ENCODE measurements at places on chromosomes 3 and 15.

DNA sequence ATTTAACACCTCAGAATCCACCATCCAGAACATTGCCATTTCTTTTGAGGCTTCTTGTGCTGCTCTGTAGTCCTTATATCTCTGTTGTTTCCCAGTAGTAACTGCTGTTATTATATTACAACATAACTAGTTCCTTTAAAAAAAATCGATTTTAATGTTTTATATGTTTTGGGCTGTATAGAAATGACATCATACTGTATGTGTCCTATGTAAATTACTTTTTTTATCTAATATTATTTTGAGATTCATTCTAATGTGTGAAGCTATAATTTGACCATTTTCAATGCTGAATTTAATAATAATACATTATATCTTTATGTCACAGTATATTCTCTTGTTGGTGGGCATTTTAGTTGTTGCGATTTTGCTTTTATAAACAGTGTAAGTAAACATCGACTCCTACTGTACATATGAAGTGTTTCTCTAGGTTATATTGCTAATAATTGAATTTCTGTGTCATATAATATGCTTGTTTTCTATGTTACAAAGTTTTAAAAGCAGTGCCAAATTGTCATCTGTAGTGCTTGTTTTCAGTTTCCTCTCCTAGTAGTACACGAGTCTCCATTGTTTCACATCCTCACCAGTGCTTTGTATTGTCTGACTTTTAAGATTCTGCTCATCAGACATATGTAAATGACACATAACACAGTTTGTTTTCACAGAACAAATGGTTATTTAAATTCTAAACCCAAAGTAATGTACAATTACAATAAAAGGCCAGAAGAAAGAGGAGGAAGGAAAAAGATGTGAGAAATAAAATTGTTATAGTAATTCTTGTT, 172.0 kb upstream of the LRRFIP2 start:
- DNase-seq, result no peak

GRCh38 chr3:67291287-67292252, 293.5 kb downstream of the KBTBD8 start:
- DNase-seq, result no peak

DNA sequence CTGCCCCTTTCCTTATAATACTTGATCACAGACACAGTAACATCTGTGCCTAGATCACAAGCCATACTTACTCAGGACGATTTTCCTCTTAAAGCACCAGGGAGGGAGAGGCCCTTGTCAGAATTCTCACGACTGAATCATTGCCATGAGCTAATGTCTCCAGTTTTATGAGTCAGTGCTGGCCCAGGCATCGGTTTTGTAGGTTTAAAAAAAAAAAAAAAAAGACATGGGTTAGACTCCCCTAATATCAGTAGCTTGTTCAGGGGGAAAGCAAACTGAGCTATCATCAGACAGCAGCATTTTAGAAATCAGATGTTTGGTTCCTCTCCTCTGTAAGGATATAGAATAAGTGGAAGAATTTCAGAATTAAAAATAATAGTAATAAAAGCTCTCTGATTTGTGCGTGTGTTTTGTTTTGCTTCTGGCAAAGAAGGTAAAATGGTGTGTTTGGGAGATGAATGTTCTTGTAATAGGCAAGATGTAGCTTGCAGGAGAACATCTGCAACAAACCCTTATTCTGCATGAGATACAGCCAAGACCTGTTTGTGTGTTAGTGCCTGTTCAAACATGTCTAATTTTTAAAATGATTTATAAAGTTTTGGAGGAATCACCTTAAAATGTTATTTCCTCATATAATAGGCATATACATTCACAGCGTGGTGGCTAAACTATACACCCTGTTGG, 193.6 kb downstream of the TP63 start:
- no peak for DNase-seq

DNA sequence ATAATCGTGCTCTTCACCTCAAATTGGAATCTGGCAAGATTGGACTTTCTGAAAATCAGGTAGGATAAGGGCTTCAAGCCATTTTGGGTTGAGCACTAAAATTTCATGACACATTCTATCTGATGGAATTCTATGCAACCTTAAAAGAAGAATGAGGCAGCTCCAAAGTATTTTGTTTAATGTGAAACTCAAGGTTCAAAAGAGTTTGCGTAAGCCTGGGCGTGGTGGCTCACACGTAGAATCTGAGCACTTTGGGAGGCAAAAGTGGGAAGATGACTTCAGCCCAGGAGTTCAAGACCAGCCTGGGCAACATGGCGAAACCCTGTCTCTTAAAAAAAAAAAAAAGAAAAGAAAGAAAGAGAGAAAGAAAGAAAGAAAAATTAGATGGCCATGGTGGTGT, 3.6 kb upstream of the PLA1A start:
- DNase-seq, result no peak

GRCh38 chr3:39383881-39384664, 903 bp downstream of the SLC25A38 start:
- peak; percentile 97 for DNase-seq

DNA sequence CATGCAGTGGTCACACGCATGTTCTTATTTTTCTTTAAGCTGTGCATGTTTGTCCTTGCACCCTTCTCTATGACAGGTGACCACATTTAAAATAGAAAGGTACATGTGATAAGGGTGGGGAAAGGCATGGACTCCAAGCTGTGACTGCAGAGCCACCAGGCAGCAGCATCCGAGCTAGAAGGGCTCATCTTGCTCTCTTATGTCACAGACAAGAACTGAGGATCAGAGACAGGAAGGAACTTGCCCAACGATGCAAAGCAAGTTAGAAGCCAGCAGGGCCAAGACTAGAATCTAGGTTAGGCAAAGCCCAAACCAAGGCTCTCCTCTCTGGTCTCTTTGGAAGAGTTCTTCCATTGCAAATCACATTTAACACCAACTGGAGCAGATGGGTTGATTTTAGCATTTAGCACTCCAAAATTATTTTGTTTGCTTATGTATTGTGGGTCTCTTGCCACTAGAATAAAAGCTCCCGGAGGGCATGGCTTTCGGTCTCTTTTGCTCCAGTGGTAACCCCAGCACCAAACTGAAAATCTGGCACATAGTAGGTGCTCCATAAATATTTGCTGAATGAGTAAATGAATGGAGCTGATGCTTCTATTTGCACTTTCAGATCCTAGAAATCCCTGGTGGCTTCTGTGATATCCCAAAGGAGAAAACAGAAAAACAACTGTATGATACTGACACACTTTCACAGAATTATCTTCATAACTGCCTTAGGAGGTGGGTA, 84.3 kb downstream of the IQSEC1 start:
- DNase-seq, result no peak

- peak; percentile 66 for DNase-seq
Observed at GRCh38 chr3:38649500-38650247, at the start of gene SCN5A. Gene SCN5A (minus strand): TSS chr3:38649687. CDS start chr3:38633307, 16,380 bp downstream.

- no peak for DNase-seq
Observed at GRCh38 chr15:91678003-91678402, 175.5 kb upstream of the SLCO3A1 start.

- DNase-seq, result no peak
Observed at GRCh38 chr15:58604455-58604923, 145.0 kb downstream of the ADAM10 start.

- no peak for DNase-seq
Observed at GRCh38 chr3:111681661-111682426, 86.7 kb upstream of the ZBED2 start.

DNA sequence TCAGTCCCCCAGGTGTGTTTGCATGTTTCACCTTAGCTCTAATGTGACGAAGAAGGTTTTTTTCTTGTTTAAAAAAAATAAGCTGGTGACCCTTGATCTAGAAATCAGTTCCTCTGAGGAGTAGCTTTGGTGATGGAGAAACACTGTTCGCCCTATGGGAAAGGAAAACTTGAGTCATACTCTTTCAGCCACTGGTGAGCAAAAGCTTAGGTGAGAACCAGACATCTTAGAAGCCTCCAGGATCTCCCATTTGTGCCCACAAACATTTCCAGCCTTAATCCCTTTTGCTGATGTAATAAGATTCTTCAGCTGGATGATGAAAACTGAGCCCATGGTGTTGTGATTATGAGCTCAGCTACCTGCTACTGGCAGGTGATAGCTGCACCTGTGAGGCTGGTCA, 37.8 kb downstream of the SLC27A2 start:
- DNase-seq, result no peak

DNA sequence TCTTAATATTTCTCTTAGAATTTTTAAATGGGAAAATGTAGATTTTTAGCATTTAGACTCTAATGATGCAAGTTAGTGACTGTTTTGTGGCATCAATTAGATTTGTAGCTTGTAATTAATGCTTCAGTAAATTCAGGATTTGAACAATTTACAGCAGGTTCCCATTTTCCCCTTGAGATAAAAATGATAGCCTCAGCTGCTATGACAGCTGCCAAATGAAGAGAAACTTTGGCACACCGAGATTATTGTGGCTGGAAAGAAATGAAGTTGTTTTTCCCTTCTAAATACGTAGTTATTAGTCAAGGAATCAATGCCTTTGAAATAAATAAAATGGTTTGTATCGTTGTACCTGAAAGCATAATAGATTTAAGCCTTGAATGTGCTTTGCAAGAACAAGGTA, 206.4 kb upstream of the P2RY1 start:
- no peak for DNase-seq

GRCh38 chr15:66232267-66232625, 21.3 kb downstream of the MEGF11 start:
- no peak for DNase-seq

DNA sequence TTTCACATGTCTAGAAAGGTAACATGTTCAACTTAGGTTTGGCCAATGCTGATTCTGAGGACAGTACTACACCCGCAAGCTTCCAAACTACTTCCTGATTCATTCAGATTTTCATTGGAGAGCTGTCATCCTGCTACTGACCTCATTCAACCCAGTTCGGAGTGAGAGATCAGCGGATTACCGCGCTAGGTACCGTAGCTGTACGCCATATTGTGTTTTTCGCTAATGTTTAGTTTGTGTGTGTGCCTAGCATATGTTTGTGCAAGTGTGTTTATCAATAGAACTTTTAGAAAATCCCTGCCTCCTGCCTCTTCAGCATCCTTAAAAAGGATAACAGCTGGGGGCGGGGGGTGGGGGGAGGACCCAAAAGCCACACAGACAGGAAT, 1.1 kb downstream of the ZBTB20 start:
- DNase-seq, result peak; percentile 43

DNA sequence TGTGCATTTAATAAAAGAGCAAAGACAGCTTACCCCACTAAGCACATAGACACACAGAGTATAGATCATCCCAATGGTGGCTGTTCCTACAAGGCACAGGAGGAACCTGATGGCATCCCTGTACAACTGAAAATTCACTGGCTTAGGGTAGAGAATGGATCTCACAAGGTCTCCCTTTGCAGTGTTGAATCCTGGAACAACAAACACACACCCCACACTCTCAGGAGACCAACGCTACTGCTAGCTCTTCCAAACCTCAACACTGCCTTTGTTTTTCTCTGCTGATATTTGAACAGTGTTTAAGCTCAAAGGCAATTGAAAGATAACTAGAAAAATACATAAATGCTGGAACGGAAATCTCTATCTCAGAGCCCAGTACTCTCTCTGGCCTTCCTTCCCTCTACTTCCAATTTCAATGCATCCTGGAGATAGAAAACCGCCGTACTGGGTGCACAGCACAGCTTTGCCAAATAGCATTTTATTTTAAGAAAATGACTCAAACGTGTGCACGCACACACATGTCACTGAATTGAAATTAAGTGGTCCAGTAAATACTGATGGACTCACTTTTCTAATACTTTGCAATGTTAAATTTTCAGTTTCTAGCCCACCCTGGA, 87.5 kb upstream of the ATP13A5 start:
- DNase-seq, result no peak

All from HuH-7.5 (cell line).